A375 (cell line): ENCODE measurements at places on chromosomes 12 and 14. TPM values are rescaled to one million over a fixed set of nuclear protein-coding genes. Genes with fewer than 3 reads are reported as not detected.

Gene COA8
- total RNA-seq: 14.6 and 20.0 TPM in 2 replicates

Gene FOXN4
- total RNA-seq: not detected in 2 replicates

Gene GYS2
- not detected in 2 replicates for total RNA-seq

Gene FAM234B
- 4.7 and 4.9 TPM in 2 replicates for total RNA-seq

Gene FITM1
- 0.37 TPM in 1 of 2 replicates, not detected in the other for total RNA-seq

Gene PLEK2
- 0.50 TPM in 1 of 2 replicates, not detected in the other for total RNA-seq

Gene ABCD2
- total RNA-seq: 0.03 and 0.08 TPM in 2 replicates

Gene LUM
- 0.32 and 0.83 TPM in 2 replicates for total RNA-seq

Gene AVPR1A
- total RNA-seq: not detected in 2 replicates

Gene PAX9
- total RNA-seq: 7.0 and 11.3 TPM in 2 replicates

Gene MYO1H
- total RNA-seq: not detected in 2 replicates

Gene VWF
- total RNA-seq: 0.11 and 0.15 TPM in 2 replicates

Gene C1R
- total RNA-seq: 4.4 and 5.3 TPM in 2 replicates

Gene SYCP3
- 0.08 TPM in 1 of 2 replicates, not detected in the other for total RNA-seq

Gene INHBC
- total RNA-seq: not detected in 2 replicates

Gene PRMT5
- total RNA-seq: 49.0 and 68.4 TPM in 2 replicates

Gene ANO4
- total RNA-seq: 0.30 and 2.0 TPM in 2 replicates

Gene C3AR1
- total RNA-seq: 0.13 and 2.9 TPM in 2 replicates

Gene PLEKHH1
- 7.0 and 11.1 TPM in 2 replicates for total RNA-seq

Gene UNG
- 91.1 and 105 TPM in 2 replicates for total RNA-seq

Gene TC2N
- total RNA-seq: not detected in 2 replicates

Gene KLHL33
- total RNA-seq: 0.05 TPM in 1 of 2 replicates, not detected in the other

Gene COX8C
- total RNA-seq: not detected in 2 replicates

Gene WDHD1
- 8.0 and 9.5 TPM in 2 replicates for total RNA-seq

Gene SMIM41
- 0.58 and 0.72 TPM in 2 replicates for total RNA-seq

Gene GPX2
- total RNA-seq: not detected in 2 replicates

Gene ADSS1
- 2.9 and 6.4 TPM in 2 replicates for total RNA-seq

Gene ASPG
- not detected in 2 replicates for total RNA-seq

Gene NYNRIN
- 0.23 and 0.37 TPM in 2 replicates for total RNA-seq

Gene FSCB
- total RNA-seq: not detected in 2 replicates

Gene DIO2
- 0.05 and 0.34 TPM in 2 replicates for total RNA-seq

Gene REM2
- 0.11 and 0.57 TPM in 2 replicates for total RNA-seq

Gene APOLD1
- total RNA-seq: 0.94 and 1.1 TPM in 2 replicates

Gene CLEC7A
- not detected in 2 replicates for total RNA-seq

Gene NGB
- not detected in 2 replicates for total RNA-seq

Gene OR4K14
- total RNA-seq: not detected in 2 replicates

Gene APOF
- total RNA-seq: not detected in 2 replicates

Gene KCNH3
- total RNA-seq: 2.1 and 3.2 TPM in 2 replicates

Gene BIN2
- not detected in 2 replicates for total RNA-seq

Gene TSPAN8
- not detected in 2 replicates for total RNA-seq

Gene C14orf132
- 0.19 and 0.37 TPM in 2 replicates for total RNA-seq

Gene KRT81
- 129 and 158 TPM in 2 replicates for total RNA-seq

Gene PSMC6
- total RNA-seq: 69.5 and 102 TPM in 2 replicates

Gene IFNG-AS1
- total RNA-seq: not detected in 2 replicates

Gene CIT
- 141 and 150 TPM in 2 replicates for total RNA-seq

Gene BLOC1S1
- total RNA-seq: 218 and 226 TPM in 2 replicates

Gene OTX2
- total RNA-seq: not detected in 2 replicates

Gene TAS2R46
- 0.38 and 0.61 TPM in 2 replicates for total RNA-seq

Gene GCH1
- total RNA-seq: 3.0 and 3.4 TPM in 2 replicates

Gene SOAT2
- total RNA-seq: 0.13 TPM in 1 of 2 replicates, not detected in the other

Gene CFAP54
- total RNA-seq: 0.53 and 0.68 TPM in 2 replicates

Gene CTSG
- total RNA-seq: not detected in 2 replicates
